Naive B cell (primary cell): ENCODE measurements at places on chromosomes 6 and 20.

DNA sequence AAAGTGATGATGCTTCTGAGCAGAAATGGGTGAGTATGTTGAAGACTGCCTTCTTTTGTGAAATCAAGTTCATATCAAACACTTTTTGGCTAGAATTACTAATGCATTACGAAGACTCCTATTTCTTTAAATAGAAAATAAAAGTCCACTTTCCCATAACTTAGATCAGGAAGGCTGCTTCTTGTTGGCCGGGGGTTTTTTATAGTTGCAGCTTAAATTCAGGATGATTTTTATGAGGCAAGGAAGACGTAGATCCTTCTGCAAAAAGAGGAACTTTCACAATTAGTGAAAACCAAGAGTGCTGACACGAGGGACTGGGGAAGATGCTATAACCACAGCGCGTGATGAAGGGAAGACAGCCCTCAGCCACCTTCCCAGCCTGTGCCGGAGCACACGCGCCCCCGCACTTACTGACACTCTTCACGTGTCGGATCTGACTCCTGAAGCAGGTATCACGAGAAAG is 206.1 kb upstream of the PRDM1 start:
- peak overlapping the region; percentile 67 for H3K27ac ChIP-seq
- no peaks in the 10 kb centered on the region for H3K27me3 ChIP-seq

DNA sequence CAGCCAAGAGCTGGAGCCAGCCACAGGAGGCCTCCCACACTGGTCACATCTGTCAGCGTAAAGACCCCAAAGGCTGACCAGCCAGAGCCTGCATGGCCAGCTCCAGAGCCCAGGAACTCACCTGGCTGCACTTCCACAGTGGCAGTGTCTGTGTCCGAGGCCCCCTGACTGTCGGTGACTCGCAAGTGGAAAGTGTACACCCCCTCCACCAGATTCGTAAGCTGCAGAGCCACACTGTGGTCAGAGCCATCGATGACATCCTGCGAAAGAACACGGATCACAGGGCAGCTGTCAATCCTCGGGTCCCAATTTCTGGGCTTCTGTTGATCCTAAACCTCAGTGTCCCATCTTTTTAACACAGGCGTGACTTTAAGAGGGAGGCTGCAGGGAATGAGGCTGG is 69.3 kb downstream of the ALDH5A1 start:
- DNase-seq, result no peak
- H3K4me1 ChIP-seq, result no peaks in the 10 kb centered on the region
- no peak overlapping the region for H3K4me3 ChIP-seq

DNA sequence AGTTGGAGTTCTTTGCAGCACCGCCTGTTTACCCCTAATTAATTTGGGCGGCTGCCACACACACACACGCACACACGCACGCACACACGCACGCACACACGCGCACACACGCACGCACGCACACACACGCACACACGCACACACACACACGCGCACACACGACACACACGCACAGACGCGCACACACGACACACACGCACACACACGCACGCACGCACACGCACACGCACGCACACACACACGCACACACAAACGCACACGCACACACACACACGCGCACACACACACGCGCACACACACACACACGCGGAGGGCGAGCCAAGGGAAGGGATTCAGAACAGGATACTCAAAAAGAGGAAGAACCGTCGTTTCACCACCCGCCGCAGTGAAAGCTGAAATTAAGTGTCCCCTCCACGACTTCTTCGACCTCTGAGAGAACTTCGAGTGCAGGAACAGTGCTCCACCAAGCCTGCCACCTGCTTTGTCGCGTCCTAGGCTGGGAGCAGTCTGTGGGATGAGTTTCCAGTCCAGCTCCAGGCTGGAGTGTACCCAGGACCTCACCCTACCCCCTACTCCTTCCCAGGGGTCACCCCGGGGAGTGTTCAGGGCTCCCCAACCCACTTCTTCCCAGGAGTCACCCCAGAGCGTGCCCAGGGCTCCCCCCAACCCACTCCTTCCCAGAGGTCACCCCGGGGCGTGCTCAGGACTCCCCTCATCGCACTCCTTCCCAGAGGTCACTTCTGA is 1.1 kb downstream of the RNASET2 start:
- H3K4me3 ChIP-seq, result peak overlapping the region; percentile 97
- H3K4me1 ChIP-seq, result peaks cover 85% of the 10 kb centered on the region
- no peaks in the 10 kb centered on the region for H3K27me3 ChIP-seq
- H3K36me3 ChIP-seq, result peaks cover 5% of the 10 kb centered on the region
- H3K27ac ChIP-seq, result peak overlapping the region; percentile 98

GRCh38 chr6:127191716-127192115 is 73.2 kb downstream of the RSPO3 start:
- H3K36me3 ChIP-seq, result no peaks in the 10 kb centered on the region
- no peak for DNase-seq
- H3K27ac ChIP-seq, result no peak overlapping the region
- H3K27me3 ChIP-seq, result no peaks in the 10 kb centered on the region

- no peaks in the 10 kb centered on the region for H3K27me3 ChIP-seq
- no peak for DNase-seq
- H3K27ac ChIP-seq, result no peak overlapping the region
- H3K4me1 ChIP-seq, result no peaks in the 10 kb centered on the region
These were observed 58.3 kb downstream of the SERAC1 start for GRCh38 chr6:158109748-158110147.

- H3K27ac ChIP-seq, result peak overlapping the region; percentile 37
- DNase-seq, result no peak
- peaks cover 26% of the 10 kb centered on the region for H3K36me3 ChIP-seq
- no peaks in the 10 kb centered on the region for H3K27me3 ChIP-seq
- H3K4me3 ChIP-seq, result no peak overlapping the region
- peaks cover 10% of the 10 kb centered on the region for H3K4me1 ChIP-seq
These were observed 81.9 kb downstream of the ZMYND8 start for GRCh38 chr20:47274401-47275108.

GRCh38 chr20:31875671-31876070 is 5.2 kb downstream of the TTLL9 start:
- peaks cover 22% of the 10 kb centered on the region for H3K27me3 ChIP-seq
- peak overlapping the region; percentile 3 for H3K4me3 ChIP-seq
- H3K4me1 ChIP-seq, result peaks cover 12% of the 10 kb centered on the region
- DNase-seq, result no peak
- H3K36me3 ChIP-seq, result no peaks in the 10 kb centered on the region

- no peak for DNase-seq
- no peaks in the 10 kb centered on the region for H3K27me3 ChIP-seq
- peaks cover 61% of the 10 kb centered on the region for H3K4me1 ChIP-seq
- no peaks in the 10 kb centered on the region for H3K36me3 ChIP-seq
- H3K27ac ChIP-seq, result peak overlapping the region; percentile 96
These were observed 1.5 kb upstream of the ASF1A start for GRCh38 chr6:118892355-118892991.

- DNase-seq, result no peak
- H3K4me3 ChIP-seq, result no peak overlapping the region
- H3K36me3 ChIP-seq, result peaks cover 12% of the 10 kb centered on the region
- H3K27ac ChIP-seq, result no peak overlapping the region
These were observed 54.1 kb downstream of the PLAGL1 start for GRCh38 chr6:143953922-143954321.

DNA sequence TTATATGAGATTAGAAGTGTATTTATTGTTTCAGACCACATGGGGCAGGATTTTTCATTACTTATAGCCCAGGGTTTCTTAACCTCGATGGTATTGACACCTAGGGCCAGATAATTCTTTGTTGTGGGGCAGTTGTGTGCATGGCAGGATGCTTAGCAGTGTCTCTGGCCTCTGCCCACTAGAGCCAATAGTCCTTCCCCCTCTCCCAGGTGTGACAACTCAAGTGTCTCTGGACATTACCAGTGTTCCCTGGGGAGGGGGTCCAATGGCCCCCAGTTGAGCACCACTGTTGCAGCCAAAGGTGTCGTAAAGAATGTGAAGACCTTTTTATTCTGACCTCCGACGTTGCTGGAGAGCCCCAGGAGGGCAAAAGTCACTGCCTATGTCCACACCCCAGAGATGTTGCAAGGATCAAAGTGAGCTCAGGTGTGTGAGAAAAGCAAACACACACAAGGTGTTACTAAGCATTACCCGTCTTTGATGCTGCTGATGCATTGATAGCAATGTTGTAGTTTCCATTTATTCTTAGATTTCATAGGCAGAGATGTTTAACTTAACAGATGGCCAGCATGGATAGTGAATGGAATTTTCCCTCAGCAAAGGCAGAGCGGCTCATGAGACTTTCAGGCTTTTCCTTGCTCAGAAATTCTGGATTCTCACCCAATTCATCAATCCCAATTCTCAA is 22.2 kb downstream of the BANF2 start:
- no peak for DNase-seq
- peaks cover 2% of the 10 kb centered on the region for H3K4me1 ChIP-seq
- no peak overlapping the region for H3K4me3 ChIP-seq
- peak overlapping the region; percentile 9 for H3K27ac ChIP-seq
- H3K36me3 ChIP-seq, result peaks cover 4% of the 10 kb centered on the region

- peaks cover 24% of the 10 kb centered on the region for H3K4me1 ChIP-seq
These were observed 393.6 kb downstream of the CD83 start for GRCh38 chr6:14511061-14511586.

DNA sequence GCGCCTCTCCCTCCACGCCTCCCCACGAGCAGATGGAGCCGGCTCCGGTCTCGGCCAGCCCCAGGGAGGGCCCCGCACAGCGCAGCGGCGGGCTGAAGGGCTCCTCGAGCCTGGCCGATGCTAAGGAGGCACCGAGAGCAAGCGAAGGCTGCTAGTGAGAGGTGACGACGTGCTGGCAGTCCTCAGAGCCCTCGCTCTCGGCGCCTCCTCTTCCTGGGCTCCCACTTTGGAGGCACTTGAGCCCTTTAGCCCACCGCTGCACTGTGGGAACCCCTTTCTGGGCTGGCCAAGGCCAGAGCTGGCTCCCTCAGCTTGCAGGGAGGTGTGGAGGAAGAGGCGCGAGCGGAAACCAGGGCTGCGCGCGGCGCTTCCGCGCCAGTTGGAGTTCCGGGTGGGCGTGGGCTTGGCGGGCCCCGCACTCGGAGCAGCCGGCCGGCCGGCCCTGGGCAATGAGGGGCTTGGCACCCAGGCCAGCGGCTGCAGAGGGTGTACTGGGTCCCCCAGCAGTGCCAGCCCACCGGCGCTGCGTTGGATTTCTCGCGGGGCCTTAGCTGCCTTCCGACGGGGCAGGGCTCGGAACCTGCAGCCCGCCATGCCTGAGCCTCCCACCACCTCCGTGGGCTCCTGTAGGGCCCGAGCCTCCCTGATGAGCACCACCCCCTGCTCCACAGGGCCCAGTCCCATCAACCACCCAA is 2.5 kb upstream of the TMEM14C start:
- peaks cover 50% of the 10 kb centered on the region for H3K4me1 ChIP-seq
- peak overlapping the region; percentile 95 for H3K4me3 ChIP-seq
- DNase-seq, result peak; percentile 60

- H3K36me3 ChIP-seq, result no peaks in the 10 kb centered on the region
- no peaks in the 10 kb centered on the region for H3K4me1 ChIP-seq
- H3K4me3 ChIP-seq, result no peak overlapping the region
- DNase-seq, result no peak
These were observed 310.4 kb downstream of the HAO1 start for GRCh38 chr20:7629880-7630279.

DNA sequence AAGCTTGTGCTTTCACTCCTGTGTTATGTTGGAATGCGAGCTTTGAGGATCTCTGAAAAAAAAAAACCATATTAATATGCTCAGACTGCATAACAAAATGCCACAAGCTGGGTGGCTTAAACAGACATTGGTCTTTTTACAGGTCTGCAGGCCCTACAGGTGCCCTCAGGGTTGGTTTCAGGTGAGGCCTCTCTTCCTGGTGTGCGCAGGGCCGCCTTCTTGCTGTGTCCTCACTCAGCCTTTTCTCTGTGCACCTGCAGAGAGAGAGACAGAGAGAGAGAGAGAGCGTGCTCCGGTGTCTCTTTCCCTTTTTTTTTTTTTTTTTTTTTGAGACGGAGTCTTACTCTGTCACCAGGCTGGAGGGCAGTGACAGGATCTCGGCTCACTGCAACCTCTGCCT is 114.1 kb upstream of the SNX9 start:
- no peak for DNase-seq
- H3K36me3 ChIP-seq, result no peaks in the 10 kb centered on the region
- H3K4me3 ChIP-seq, result no peak overlapping the region
- no peak overlapping the region for H3K27ac ChIP-seq

- H3K27ac ChIP-seq, result no peak overlapping the region
- peaks cover 8% of the 10 kb centered on the region for H3K4me1 ChIP-seq
- DNase-seq, result no peak
- no peaks in the 10 kb centered on the region for H3K36me3 ChIP-seq
- H3K27me3 ChIP-seq, result no peaks in the 10 kb centered on the region
These were observed 590 bp downstream of the C20orf204 start for GRCh38 chr20:64036346-64037198.

DNA sequence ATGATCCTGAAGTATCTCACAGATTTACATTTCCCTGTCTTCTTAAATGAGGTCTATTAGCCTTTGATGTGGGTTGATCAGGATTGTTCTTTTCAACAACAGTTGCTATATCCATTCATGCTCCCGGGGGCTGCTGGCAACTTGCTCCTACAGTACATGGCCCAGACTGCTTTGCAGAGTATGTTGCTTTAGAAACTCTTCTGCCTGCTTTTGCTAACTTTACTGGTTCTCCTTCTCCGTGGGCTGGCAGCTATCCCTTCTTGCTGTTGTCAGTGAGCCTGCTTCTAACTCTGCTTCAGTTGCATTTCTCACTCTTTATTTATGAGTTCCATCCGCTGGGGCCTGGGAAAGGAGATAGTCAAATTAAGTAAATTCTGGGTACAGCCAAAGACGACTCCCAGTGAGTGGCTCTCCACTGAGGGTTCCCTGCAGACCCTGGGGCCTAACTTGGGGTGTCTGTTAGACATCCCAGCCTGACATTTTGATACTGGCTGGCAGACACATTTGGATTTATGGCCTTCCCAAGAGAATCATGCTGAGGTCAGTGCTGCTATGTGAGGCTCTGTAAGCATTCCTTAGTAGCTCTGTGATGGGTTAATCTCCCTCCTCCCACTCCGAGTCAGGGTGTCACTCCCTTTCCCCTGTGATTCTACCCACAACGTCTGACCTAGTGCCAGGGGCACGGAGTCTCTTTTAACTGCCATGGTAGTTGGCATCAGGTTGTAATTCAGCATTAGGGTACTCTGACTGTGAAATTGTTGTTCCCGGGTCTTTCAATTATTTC is 73.6 kb downstream of the SLX4IP start:
- peaks cover 28% of the 10 kb centered on the region for H3K4me1 ChIP-seq
- DNase-seq, result no peak
- H3K27me3 ChIP-seq, result no peaks in the 10 kb centered on the region
- H3K36me3 ChIP-seq, result no peaks in the 10 kb centered on the region

GRCh38 chr20:5353624-5354496 is 37.1 kb upstream of the PROKR2 start:
- peaks cover 29% of the 10 kb centered on the region for H3K27me3 ChIP-seq
- no peak overlapping the region for H3K27ac ChIP-seq
- no peak for DNase-seq
- H3K4me3 ChIP-seq, result no peak overlapping the region
- no peaks in the 10 kb centered on the region for H3K4me1 ChIP-seq
